ENCODE measurements at places on chromosomes 16 and 17.

DNA sequence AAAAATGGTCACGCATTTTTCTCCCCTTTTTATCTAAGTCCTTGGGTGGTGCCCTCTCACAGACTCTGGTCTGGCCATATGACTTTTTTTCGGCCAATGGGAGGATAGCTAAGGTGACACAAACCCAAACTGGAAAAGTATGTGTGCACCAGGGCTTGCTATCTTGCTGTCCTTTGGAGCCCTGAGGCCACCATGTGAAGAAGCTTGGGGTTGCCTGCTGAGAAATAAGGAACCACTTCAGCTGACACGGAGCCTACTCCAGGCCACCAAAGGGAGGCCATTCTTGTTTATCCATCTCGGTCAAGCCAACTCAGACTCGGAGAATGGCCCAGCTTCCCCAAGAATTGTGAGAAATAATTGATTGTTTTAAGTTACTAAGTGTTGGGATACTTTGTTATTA lies 111.4 kb upstream of the ZFHX3 start:
- DNase-seq, result no peak

DNA sequence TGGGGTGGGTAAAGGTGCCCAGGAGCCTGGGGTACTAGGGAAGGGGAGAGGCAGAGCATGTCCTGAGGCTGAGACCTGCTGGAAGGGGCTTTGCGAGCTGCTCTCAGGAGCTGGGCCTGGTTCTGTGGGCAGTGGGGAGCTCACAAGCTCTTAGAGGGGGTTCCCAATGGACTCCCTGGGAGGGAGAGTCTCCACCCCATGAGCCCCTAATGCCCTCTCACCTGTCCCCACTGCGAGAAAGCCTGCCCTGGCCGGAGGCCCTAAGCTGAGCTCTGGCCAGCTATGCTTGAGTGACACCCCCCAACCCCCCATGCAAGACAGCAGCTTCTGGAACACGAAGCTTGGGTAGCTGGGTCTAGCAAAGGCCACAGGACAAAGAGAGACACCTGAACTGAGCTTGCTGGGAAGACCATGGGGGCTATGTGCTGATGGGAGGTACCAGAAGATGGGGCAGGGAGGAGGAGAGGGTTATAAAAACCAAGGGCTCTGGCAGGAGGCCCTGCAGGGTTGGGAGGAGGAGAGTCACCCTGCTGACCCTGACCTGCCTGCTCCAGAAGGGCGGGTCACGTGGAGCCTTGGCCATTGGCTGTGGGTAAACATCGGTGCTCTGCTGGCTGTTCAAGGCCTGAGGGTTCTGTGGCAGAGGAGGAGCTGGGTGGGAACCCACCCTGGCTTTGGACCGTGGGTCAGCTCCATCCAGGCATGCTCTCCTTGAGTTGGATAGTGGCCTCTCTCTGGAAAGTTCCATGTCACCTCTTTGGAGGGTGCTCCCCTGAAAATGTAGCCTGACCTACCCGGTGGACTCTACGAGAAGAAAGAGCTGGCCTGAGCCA lies 106.7 kb downstream of the RAB11FIP4 start:
- no peak for DNase-seq

- no peak for DNase-seq
These were observed 10.0 kb upstream of the MRPS23 start for GRCh38 chr17:57859601-57860413.

GRCh38 chr16:8905168-8905762 lies 23.1 kb downstream of the LITAFD start:
- DNase-seq, result no peak

- no peak for DNase-seq
These were observed 68.7 kb upstream of the MARCHF10 start for GRCh38 chr17:62876673-62877405.

DNA sequence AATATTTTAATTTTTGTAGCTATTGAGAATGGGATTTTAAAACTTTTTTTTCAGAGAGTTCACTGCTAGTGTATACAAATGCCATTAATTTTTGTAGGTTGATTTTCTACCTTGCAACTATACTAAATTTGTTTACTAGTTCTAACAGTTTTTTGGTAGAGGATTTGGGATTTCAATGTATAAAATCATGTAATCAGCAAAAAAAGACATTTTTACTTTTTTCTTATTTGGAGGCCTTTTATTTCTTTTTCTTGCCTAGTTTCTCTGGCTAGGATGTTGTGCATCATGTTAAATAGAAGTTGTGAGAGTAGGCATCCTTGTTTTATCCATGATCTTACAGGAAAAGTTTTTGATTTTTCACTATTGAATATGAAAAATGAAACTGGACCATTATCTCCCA lies 602.9 kb upstream of the KIF2B start:
- DNase-seq, result no peak

DNA sequence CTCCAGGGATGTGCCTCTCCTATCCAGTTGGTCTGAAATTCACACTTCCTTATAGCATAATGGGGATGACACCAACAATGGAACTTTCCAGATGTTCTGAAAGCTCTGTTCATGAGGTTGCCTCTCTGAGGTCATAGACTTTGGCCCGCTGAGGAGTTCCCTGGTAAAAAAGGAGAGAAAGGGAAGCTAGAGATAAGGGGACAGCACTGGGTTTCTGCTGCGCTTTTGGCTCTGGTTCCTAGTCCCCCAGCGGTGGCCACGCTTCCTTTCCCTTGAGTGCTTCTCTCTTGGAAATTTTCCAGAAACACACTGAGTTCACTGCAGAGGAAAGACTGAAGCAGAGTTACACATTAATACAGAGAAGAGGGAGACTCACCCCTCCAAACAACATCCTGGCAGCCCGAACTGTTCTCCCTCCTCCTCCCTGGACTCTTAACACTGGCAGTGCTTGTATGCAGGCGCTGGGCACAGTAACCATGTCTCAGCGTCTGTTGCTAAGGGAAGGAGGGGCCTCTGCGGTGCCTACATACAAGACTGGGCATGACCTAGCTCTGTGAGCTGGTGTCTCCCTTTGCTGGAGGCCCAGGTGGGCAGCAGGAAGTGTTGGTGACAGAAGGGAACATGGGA lies at the start of gene DNAH3:
DNAH3 (minus strand) TSS at position 472 of the 627 bp plus-strand sequence. CDS start 527 bp downstream, outside the sequence.
- DNase-seq, result no peak

GRCh38 chr17:57350266-57350665 lies 93.9 kb downstream of the MSI2 start:
- no peak for DNase-seq

DNA sequence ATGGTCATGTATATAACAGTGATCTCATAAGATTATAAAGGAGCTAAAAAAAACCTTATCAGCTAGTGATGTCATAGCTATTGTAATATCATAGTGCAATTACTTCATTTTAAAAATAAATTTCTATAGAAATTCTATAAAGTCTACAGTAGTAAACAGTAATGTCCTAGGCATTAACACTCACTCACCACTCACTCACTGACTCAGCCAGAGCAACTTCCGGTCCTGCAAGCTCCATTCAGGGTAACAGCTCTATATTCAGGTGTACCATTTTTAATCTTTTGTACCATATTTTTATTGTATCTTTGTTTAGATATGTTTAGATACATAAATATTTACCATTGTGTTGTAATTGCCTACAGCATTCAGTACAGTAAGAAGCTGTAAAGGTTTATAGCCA lies 524.4 kb upstream of the CDH5 start:
- DNase-seq, result no peak

DNA sequence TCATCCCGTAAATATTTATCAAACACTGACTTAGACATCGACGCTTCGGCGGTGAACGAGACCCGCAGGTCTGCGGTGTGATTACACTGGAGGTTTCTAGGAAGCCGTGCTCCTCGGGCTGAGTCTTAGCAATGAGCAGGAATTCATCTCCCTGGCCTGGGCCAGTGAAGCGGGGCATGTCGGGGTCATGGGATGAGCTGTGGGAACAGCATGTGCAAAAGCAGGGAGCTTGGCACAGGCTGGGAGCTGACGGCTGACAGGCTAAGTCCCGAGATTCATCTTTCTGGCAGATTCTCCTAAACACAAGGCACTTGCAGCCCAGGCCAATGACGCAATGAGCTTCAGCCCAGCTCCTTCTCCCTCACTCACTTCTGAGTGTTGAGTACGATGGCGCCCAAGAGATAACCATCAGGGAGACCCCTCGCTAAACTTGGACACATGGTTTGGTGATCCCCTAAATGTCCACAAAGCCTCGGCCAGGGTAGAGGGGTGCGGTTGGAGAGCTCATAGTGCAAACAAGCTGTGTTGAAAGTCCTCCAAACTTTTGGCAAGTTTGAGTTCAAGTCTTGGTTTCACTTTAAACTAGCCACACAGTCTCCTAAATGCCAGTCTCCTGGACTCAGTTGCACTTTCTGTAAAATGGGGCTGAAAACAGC lies 12.8 kb downstream of the CRISPLD2 start:
- DNase-seq, result no peak

- no peak for DNase-seq
These were observed 3.4 kb downstream of the MTSS2 start for GRCh38 chr16:70682239-70683145.

DNA sequence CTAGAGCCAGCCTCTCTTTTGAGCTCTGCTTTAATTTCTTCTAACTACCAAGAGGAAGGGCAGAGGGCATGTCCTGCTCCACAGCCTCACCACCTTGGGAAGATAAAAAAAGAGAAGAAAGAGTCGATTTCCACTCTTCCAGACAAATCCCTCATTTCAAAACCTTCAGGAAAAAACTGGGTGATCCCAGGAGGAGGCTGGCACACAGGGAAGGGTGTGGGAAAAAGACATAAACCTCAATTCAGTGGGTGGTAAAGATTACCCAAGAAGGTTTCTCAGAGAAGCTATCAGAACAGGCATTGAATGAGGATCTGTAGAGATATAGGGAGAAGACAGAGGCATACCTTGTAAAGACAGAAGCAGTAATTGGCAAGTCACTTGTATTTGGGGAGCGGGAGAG lies 79.9 kb upstream of the CRHR1 start:
- no peak for DNase-seq

DNA sequence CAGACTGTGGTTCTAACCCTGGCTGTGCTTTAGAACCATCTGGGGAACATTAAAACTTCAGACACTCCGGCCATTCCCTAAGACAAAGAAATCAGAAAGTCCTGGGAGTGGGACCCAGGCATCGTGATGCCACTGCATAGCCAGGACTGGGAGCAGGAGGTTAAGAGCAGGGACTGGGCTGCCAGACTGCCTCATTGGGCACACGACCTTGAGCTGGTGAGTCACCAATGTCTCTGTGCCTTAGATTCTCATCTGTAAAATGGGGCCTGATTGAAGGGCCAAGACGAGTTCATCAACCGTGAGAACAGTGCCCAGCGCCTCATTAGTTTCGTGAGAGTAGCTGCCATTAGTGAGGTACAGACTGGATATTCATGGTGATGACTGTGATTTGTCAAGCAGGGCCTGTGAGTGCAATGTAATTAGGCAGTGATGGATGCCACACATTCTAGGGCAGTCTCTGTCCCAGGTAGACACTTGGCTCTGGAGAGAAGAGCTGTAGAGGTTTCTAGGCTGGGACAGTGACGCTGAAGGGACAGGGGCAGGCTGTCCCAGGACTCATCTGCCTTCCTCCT lies 196.8 kb downstream of the NTN1 start:
- no peak for DNase-seq

GRCh38 chr16:785563-786535 lies 2.3 kb downstream of the RPUSD1 start:
- peak; percentile 93 for DNase-seq

DNA sequence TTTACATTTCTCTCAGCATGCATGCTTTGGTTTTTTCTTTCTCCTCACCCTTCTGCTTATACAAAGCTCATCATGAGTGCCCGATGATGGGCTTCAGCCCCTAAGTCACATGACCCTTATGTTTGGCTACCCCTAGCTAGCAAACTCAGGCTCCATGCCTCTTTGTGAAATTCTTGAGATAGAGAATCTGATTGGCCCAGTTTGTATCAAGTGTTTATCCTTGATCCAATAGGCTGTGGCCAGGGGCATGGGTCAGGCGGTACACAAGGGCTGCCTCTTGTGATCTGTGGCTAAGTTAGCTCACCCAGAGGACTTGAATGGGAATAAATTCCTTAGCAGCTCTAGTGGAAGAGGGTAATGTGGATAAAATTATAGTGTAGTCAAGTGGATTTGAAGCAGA lies 11.5 kb upstream of the TOX3 start:
- no peak for DNase-seq

- no peak for DNase-seq
These were observed 143.3 kb downstream of the STX8 start for GRCh38 chr17:9432134-9432885.

DNA sequence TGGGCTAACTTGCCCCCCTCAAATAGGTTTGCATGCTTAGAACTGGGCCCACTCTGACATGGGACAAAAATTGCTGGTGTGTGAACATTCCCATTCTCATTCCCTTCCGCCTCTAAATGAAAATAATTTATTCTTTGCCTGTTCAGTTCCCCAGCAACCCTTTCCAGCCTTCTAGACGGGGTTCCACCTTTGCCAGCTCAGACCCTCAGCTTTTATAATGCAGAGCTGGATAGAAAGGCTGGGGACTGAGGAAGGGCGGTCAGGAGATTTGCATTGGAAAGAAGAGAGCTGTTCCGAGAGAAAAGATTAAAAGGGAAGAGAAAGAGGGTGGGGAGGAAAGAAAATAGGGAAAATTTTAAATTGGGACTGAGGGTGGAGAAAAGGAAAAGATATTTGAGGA lies 151.1 kb upstream of the WSCD1 start:
- DNase-seq, result no peak

- DNase-seq, result no peak
These were observed 438.0 kb upstream of the MAF start for GRCh38 chr16:80038566-80038965.

GRCh38 chr17:33137426-33137825 lies 145.8 kb downstream of the SPACA3 start:
- DNase-seq, result no peak

GRCh38 chr17:27155866-27156265 lies 138.0 kb upstream of the WSB1 start:
- peak; percentile 32 for DNase-seq

GRCh38 chr16:49809561-49809960 lies 46.4 kb downstream of the ZNF423 start:
- no peak for DNase-seq

- DNase-seq, result no peak
These were observed 1.3 kb upstream of the RAB11FIP3 start for GRCh38 chr16:424033-424622.

- DNase-seq, result no peak
These were observed 626 bp downstream of the NUPR1 start for GRCh38 chr16:28537964-28538732.

DNA sequence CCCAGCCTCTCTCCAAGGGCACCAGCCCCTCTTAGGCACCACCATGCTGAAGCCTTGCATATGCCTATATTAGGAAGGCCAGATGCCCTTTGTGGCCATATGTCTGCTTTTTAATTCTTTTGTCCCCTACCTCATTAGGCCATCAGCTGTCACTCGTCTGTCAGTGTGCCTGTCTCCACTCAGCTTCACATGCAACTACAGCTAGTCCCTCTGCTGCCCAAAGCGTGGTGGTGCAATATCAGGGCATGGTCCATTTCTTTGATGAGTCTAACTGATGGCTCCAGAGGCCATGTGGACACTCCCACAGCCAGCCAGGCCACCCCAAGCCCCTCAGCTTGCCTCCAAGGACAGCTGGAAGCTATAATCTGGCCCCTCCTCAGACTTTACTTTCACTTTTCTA lies 36.3 kb downstream of the MYO18A start:
- no peak for DNase-seq
